CD4-positive, alpha-beta T cell (primary cell): ENCODE measurements at places on chromosomes 11 and 22. TPM values are rescaled to one million over a fixed set of nuclear protein-coding genes. Genes with fewer than 3 reads are reported as not detected.

- DNase-seq: no peak
Measured at GRCh38 chr11:114070464-114071139, 11.1 kb downstream of the ZBTB16 start.

GRCh38 chr11:2807801-2808241, 77.8 kb downstream of the CDKN1C start:
- no peak for DNase-seq

DNA sequence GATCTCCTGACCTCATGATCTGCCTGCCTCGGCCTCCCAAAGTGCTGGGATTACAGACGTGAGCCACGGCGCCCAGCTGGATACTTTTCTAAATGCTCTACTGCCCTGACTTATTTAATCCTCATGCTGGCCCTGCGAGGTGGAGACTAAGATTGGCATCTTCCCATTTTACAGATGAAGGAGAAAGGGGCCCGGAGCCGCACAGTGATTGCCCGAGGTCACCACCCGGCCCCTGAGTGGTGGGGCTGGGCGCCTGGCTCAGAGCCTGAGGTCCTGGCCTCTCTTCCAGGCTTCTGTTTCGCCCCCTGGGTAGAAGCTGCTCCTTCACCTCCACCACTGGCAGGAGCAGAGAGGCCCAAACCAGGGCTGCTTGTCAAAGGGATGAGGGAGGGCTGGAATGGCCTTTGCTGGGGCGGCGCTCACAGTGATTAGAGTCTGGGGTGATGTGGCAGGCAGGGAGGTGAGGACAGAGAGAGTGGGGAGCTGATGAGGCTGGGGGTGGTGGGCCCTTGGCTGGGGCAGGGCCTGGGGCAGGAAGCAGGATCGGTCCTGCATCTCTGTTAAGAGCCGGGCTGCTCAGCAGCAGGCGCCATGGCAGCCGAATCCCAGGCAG, 15.4 kb upstream of the MPPED1 start:
- DNase-seq: no peak

SHISA8 gene
- total RNA-seq: 0.56 TPM

- DNase-seq: no peak
Measured at GRCh38 chr22:27842201-27842600, 40.6 kb upstream of the MN1 start.

- no peak for DNase-seq
Measured at GRCh38 chr22:35568751-35569739, 28.4 kb downstream of the RASD2 start.

DNA sequence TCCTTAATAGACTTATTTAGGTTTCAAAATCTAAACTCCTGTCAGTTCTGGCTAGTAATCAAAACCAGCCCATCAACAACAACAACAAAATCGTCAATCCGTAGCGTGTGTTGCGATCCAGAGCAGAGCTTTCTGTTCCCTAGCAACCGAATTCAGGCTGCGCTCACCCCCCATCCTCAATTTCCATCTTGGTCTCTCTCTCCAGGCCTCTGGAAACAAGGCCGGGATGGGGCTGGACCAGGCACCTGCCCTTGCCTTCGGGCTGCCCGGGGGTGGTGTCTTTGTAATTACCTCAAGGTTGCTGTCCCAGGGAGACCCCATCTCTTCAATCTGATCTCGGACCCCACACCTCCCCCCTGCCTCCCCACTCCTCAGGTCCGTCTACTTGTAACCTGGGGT, 1341.5 kb downstream of the BRD1 start:
- no peak for DNase-seq

DNA sequence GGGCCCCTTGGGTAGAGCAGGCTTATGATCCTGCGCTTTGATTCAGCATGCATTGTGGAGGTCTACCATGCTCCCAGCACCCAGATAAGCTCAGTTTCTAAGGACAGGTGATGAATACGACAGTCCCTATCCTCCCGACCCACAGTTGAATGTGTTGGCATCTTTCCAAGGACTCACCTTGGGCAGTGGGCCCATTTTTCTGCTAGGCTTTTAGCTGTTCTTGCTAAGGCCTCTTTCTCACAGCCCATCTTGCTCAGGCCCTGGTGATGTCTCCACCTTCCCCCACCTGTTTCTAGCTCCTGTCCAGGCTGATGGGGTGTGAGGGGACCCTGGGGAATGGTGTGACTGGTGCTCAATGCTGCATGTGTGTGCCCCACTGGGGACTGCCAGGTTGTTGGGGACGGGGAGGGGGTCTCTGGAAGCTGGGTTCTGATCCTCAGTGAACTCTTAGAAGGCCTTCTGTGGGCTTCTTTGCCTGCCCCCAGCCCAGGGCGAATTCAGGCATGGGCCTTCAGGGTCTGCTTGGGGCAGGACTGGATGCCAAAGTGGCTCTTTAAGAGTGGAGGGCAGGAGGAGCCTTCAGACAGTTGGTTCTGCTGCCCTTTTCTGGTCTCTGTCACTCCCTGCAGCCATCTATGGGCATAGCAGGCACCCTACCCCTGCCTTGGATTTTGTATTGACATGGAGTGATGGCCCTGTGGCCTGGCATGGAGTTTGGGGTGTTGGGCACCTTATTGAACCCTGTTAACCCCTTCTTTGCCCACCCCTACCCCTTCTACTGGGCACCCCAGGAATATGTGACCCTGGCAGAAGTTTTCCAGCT, 33.1 kb downstream of the PHLDB1 start:
- DNase-seq: no peak

DNA sequence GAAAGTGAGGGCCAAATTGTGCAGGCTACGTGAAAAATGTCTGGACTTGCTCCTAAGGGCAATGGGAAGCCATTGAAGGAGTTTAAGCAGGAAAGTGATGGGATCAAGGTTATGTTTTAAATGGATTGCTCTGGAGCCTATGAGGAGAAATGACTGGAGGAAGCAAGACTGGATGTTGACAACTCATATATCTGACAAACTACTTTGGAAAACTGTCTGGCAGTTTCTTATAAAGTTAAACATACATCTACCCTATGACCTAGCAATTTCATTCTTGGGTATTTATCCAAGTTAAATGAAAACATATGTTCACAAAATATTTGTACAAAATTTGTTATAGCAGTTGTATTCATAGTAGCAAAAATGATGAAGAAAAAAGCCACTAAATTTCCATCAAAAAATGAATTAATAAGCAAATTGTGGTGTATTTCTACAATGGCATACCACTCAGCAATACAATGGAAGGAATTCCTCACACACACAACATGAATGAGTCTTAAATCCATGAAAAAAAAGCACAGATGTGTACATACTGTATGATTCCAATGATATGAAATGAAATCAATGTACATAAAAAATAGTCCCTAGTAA, 24.1 kb downstream of the FZD4 start:
- no peak for DNase-seq

GLYATL2 gene
- not detected for total RNA-seq

DNA sequence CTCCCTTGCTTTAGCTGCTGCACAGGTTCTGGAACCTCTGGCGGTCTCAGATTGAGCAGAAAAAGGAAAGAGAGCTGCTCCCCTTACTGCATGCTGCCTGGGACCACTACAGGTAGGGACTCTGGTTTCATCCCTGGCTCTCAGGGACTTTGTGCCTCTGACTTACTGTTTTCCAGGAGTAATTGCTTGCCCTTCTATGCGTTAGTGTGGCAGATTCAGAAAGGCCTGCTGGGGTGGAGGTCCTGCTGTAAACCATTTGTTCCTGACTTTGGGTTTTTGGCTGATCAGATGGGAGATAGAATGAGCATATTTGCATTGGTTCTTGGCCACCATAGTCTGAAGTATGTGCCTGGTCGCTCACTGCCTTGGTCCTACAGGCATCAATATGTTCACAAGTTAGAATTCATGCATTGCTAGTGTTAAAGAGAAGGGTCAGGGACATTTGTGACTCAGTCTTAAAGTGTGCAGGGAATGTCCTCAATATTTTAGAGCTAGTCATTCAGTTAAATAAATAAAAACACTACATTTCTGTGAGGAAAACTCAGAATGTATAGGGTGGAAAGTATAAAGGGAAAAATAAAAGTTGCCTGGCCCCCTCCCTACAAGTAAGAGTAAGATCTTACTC, 78.0 kb downstream of the PISD start:
- DNase-seq: no peak

DNA sequence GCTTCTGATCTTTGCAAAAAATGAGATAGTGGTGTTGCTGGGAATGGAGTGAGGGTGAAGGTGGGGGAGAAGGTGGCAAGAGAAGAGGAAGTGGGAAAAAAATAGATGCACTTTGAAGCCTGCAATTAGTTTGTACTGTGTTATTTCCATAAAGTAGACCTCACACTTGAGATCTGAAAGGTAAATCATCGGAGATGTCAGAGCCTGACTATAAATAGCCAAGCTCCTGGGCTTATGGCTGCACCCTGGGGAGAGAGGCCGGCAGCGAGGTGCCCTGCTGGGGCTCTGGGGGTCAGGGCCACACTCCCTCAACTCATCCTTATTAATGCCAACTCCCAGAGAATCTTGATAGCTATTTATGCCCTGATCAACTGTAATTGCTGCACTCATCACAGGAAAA, 134.4 kb downstream of the NXPE2 start:
- DNase-seq: no peak

HORMAD2 gene
- total RNA-seq: not detected

TMPRSS13 gene
- total RNA-seq: 1.4 TPM

GRCh38 chr22:41544671-41545476, 604 bp upstream of the POLR3H start:
- no peak for DNase-seq

CD248 gene
- 3.4 TPM for total RNA-seq

GRCh38 chr11:117524468-117525183, 197.0 kb downstream of the CEP164 start:
- DNase-seq: no peak

NXF1 gene
- 343 TPM for total RNA-seq

- no peak for DNase-seq
Measured at GRCh38 chr11:124916370-124916710, 2.7 kb upstream of the HEPN1 start.

- no peak for DNase-seq
Measured at GRCh38 chr22:48093981-48094380, 1331.5 kb downstream of the TBC1D22A start.

PITPNB gene
- 38.7 TPM for total RNA-seq

DNA sequence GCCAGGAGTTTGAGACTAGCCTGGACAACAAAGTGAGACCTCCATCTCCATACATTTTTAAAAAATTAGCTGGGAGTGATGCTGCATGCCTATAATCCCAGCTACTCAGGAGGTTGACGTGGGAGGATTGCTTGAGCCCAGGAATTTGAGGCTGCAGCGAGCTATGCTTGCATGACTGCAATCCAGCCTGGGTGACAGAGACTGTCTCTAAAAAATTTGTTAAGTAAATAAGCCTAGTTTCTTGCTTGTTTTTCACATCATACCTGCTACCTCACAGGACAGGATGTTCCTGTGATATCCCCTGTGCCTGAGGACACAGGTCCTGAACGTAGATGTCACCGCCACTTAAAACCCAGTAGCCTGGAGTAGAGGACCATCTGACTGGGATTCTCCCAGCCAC, 348.6 kb downstream of the MN1 start:
- no peak for DNase-seq

CCDC34 gene
- total RNA-seq: 1.6 TPM

- DNase-seq: no peak
Measured at GRCh38 chr11:1335264-1335810, 25.9 kb upstream of the TOLLIP start.

GRCh38 chr22:31106731-31107177, 614 bp downstream of the SELENOM start:
- DNase-seq: no peak

- DNase-seq: no peak
Measured at GRCh38 chr11:57515332-57516060, at the start of gene SLC43A1. Gene SLC43A1 (minus strand): TSS chr11:57515702. CDS start chr11:57514111, 1,591 bp downstream.

RFPL1 gene
- not detected for total RNA-seq

DNA sequence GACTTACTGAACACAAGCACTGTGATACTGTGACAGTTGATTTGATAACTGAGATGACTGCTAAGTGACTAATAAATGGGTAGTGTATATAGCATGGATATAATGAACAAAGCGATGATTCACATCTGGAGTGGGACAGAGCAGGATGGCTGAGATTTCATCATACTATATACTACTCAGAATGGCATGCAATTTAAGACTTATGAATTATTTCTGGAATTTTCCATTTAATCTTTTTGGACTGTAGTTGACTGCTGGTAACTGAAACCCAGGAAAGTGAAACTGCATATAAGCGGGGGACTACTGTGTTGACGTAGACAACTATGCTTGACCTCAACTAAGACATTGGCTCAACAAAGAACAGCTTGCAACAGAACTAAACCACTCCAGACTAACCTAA, 20.0 kb upstream of the NUCB2 start:
- DNase-seq: no peak

- peak; percentile 96 for DNase-seq
Measured at GRCh38 chr11:61429691-61430582, at the start of the genes CPSF7 and SDHAF2. Gene CPSF7 (minus strand): TSS chr11:61429975. CDS start chr11:61429235, 740 bp downstream. Gene SDHAF2 (plus strand): TSS chr11:61430124. CDS start chr11:61430147, 23 bp downstream.

DNA sequence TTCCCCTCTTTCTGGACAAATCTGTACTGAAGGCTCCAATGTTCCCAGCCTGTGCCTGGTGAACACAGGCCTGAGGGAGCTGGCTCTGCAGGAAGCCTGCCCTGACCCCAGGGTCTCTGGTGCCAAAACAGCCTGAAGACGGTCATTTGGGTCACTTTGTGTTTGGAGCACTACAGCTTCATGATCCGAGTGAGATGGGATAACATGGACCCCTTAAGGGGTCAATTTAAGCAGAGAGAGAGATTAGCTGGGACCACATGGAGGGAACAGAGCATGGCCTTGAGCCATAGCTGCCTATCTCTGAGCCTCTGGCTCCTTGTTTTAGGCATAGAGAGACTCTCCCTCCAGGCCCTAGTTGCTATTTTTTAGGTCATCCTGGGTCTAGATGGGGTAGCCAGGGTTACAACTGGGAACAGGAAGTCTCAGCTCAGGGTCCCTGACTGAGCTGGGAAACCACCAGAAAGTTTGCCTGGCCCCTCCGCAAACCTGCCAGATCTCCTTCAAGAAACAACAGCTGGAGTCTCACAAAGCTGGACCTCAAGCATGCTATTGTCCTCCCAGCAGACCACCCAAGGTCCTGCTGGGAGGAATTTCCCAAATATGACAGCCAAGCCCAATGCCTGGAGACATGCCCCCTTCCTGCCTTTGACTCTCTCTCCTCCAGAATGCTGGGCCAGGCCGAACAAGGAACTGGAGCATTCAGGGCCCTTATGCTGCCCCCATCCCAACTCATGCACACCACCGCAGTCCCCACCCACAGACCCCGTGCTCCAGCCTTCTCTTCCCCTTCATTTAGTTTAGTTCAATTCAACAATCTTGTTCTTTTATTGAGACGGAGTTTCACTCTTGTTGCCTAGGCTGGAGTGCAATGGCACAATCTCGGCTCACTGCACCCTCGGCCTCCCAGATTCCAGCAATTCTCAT, 4.0 kb downstream of the SLCO2B1 start:
- DNase-seq: no peak

CALCA gene
- not detected for total RNA-seq

B4GALNT4 gene
- 4.2 TPM for total RNA-seq

DNA sequence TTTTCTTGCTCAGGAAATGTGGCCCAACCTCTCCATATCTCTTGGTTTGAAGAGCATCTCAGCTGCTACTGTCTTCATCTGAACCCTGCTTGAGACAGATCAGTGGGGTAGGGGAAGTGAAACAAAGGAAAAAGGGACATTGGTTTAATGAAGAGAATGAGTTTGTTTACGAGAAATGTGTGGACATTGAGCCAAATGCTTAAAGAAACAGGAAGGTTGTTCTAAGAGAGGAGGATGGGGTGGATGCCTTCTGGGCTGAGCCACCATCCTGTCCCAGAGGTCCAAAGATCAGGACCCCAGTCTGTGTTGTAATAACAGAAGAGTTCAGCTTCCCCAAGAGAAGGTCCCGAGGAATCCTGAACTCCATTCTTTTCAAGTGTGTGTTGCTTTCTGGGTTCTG, 369.7 kb downstream of the INSC start:
- DNase-seq: no peak
